ENCODE measurements at places on chromosomes 2 and 18. TPM values are rescaled to one million over a fixed set of nuclear protein-coding genes. Genes with fewer than 3 reads are reported as not detected.

FRZB gene
- 46.5 TPM for total RNA-seq

CRACDL gene
- total RNA-seq: 18.4 TPM

FBXO36 gene
- 2.3 TPM for total RNA-seq

DYNAP gene
- total RNA-seq: not detected

EVX2 gene
- total RNA-seq: not detected

SLC19A3 gene
- 87.4 TPM for total RNA-seq

TNS1 gene
- total RNA-seq: 469 TPM
